ENCODE measurements at places on chromosomes 12 and 14. TPM values are rescaled to one million over a fixed set of nuclear protein-coding genes. Genes with fewer than 3 reads are reported as not detected.

DNA sequence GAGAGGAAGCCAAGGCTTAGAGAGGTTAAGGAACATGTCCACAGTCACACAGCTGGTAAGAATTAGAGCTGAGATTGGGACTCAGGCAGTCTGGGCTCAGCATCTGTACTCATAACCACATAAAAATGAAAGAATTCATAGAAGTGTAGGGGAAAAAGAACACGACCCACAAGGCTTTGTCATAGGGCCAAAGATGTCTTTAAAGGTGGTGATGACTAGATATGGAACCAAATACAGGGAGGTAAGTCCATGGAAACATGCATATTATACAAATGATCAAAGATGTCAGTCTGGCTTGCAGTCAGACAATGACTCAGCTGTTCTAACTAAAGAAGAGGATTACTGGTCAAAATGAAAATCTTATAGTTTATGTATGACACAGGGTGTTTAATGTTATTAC, 7.2 kb upstream of the SSPN start:
- no peaks in the 10 kb centered on the region for H3K4me1 ChIP-seq
- no peak overlapping the region for H3K27ac ChIP-seq
- no peak overlapping the region for H3K4me3 ChIP-seq

GRCh38 chr14:77249286-77249685, 21.7 kb downstream of the NGB start:
- H3K36me3 ChIP-seq = no peaks in the 10 kb centered on the region
- no peak overlapping the region for H3K27ac ChIP-seq
- no peaks in the 10 kb centered on the region for H3K27me3 ChIP-seq
- H3K4me1 ChIP-seq = no peaks in the 10 kb centered on the region

DNA sequence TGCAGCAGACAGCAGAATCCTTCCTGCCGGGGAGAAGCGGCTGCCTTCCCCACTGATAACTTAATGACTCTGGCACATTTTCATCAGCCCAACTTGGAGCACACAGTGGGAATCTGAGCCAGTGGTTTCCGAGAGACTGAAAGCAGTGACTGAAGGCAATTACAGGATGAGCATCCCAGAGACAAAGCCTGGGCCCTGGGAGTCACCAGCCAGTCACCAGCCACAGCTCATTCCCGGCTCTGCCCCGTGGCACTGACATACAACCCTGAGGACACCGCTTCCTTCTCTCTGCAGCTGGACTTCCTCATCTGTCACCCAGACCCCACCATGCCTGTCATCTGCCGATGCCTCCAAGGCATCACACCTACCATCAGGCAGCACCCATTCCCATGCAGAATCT, 192.3 kb downstream of the DPF3 start:
- H3K27ac ChIP-seq = no peak overlapping the region
- peaks cover 15% of the 10 kb centered on the region for H3K4me1 ChIP-seq
- no peak overlapping the region for H3K4me3 ChIP-seq
- H3K36me3 ChIP-seq = no peaks in the 10 kb centered on the region

- no peak overlapping the region for H3K4me3 ChIP-seq
- no peak overlapping the region for H3K27ac ChIP-seq
- peaks cover 6% of the 10 kb centered on the region for H3K4me1 ChIP-seq
- H3K36me3 ChIP-seq = no peaks in the 10 kb centered on the region
These were observed 119.1 kb downstream of the TTC7B start for GRCh38 chr14:90697132-90697531.

- H3K4me1 ChIP-seq = no peaks in the 10 kb centered on the region
- H3K36me3 ChIP-seq = no peaks in the 10 kb centered on the region
- no peak overlapping the region for H3K4me3 ChIP-seq
- no peaks in the 10 kb centered on the region for H3K27me3 ChIP-seq
These were observed 73.3 kb downstream of the B4GALNT3 start for GRCh38 chr12:532908-533565.

DNA sequence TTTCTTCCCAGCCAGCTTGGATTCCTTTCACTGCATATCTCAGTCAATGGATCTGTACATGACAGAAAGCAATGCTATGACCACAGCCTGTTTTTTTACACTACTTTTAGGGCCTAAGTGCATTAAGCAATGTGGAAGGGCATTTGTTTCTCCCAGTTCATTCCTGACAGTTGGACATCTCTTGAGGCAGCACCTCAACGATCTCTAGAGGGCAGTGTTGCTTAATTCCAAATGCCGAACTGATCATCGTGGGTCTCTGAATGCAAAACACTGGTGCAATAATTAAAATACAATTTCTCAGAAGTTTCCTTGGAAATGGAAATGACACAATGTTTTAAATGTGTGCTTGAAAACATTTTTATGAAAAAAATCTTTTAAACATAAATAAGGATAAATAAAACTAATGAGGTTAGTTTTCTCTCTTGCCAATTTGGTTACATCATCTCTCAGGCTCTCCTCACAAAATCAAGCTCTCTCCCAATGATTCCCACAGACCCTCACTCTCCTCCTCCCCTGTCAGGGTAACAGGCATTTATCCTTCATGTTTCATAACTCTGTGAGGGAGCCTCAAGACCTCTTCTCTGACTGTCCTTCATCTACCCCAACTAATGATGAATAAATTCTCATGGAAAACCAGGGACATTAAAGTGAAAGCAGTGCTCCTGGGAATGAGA, 192.4 kb upstream of the SLC16A7 start:
- H3K27ac ChIP-seq = no peak overlapping the region
- H3K36me3 ChIP-seq = no peaks in the 10 kb centered on the region
- peak; percentile 58 for DNase-seq
- peaks cover 3% of the 10 kb centered on the region for H3K27me3 ChIP-seq

- no peak for DNase-seq
- H3K36me3 ChIP-seq = peaks cover 22% of the 10 kb centered on the region
- peak overlapping the region; percentile 7 for H3K27ac ChIP-seq
- no peak overlapping the region for H3K4me3 ChIP-seq
- H3K4me1 ChIP-seq = peaks cover 16% of the 10 kb centered on the region
These were observed 13.8 kb upstream of the ZFP36L1 start for GRCh38 chr14:68806526-68807147.

DNA sequence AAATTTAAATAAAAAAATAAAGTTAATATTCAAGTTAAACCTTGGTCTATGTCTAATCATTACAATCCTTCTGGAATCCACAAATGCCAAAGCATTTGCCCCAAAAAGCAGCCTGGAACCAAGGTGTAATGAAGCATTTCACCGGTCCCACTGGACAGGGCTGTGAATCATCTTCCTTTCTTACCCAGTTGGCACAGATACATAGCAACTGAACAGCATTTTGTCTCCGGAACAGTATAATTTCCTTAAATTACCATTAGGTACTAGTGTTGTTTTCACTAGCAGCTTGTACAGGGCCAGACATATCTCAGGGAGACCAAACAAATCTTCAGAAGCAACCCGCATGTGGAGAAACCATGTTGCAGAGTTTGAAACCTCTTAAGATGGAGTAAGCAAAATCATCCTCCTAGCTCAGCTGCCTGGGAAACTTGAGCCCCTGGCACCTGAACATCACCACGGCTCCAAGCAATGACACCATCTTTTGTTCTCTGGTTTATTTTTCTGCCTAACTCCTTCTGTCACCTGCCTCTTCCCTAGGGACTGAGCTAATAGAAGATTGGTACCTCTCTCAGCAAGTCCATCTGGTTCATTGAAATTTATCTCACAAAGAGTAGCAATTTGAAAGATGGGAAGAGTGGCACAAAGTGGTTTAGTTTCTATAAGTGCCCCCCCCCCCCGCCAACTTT, 17.9 kb upstream of the MDM1 start:
- H3K4me3 ChIP-seq = no peak overlapping the region
- no peak for DNase-seq
- no peak overlapping the region for H3K27ac ChIP-seq
- H3K4me1 ChIP-seq = peaks cover 16% of the 10 kb centered on the region

GRCh38 chr12:121288986-121289385, 7.5 kb downstream of the CAMKK2 start:
- H3K4me3 ChIP-seq = no peak overlapping the region
- peaks cover 20% of the 10 kb centered on the region for H3K36me3 ChIP-seq
- H3K27me3 ChIP-seq = no peaks in the 10 kb centered on the region
- DNase-seq = no peak
- no peak overlapping the region for H3K27ac ChIP-seq

GRCh38 chr12:102766961-102767360, 150.1 kb downstream of the PAH start:
- DNase-seq = no peak
- peaks cover 3% of the 10 kb centered on the region for H3K27me3 ChIP-seq
- no peak overlapping the region for H3K4me3 ChIP-seq
- H3K36me3 ChIP-seq = no peaks in the 10 kb centered on the region

- no peaks in the 10 kb centered on the region for H3K4me1 ChIP-seq
- no peak for DNase-seq
- H3K4me3 ChIP-seq = no peak overlapping the region
- no peaks in the 10 kb centered on the region for H3K36me3 ChIP-seq
- H3K27me3 ChIP-seq = peaks cover 35% of the 10 kb centered on the region
- H3K27ac ChIP-seq = no peak overlapping the region
These were observed 84.3 kb downstream of the TMEM30B start for GRCh38 chr14:61196792-61197191.

- no peak overlapping the region for H3K27ac ChIP-seq
- peaks cover 52% of the 10 kb centered on the region for H3K36me3 ChIP-seq
- no peaks in the 10 kb centered on the region for H3K4me1 ChIP-seq
- DNase-seq = no peak
- H3K4me3 ChIP-seq = no peak overlapping the region
- H3K27me3 ChIP-seq = no peaks in the 10 kb centered on the region
These were observed 29.4 kb downstream of the ANAPC7 start for GRCh38 chr12:110373962-110374611.

DNA sequence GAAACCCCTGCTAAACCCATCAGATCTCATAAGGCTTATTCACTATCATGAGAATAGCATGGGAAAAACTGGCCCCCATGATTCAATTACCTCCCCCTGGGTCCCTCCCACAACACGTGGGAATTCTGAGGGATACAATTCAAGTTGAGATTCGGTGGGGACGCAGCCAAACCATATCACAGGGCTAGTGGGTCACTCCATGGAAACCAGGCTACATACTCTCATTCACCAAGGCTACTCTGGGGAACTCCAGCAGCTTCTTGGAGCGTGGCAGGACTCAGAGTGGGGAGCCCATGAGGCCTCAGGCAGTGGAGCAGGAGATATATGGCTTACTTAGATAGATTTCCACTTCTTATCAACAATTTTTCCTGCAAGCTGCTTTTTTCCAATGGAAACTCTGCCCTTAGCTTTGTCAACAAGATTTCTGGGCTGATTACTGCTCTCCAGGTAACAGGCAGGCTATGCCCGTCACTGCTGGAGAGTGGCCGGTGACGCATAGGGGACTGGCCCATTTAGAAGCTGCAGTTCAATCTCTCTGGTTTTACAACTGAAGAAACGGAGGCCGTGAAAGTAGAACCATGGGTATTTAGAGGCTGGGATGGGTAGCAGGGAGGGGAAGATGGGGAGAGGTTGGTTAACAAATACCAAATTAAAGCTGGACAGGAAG, 16.5 kb downstream of the VDR start:
- H3K4me1 ChIP-seq = peaks cover 92% of the 10 kb centered on the region
- no peak for DNase-seq
- no peak overlapping the region for H3K4me3 ChIP-seq
- peaks cover 35% of the 10 kb centered on the region for H3K36me3 ChIP-seq

DNA sequence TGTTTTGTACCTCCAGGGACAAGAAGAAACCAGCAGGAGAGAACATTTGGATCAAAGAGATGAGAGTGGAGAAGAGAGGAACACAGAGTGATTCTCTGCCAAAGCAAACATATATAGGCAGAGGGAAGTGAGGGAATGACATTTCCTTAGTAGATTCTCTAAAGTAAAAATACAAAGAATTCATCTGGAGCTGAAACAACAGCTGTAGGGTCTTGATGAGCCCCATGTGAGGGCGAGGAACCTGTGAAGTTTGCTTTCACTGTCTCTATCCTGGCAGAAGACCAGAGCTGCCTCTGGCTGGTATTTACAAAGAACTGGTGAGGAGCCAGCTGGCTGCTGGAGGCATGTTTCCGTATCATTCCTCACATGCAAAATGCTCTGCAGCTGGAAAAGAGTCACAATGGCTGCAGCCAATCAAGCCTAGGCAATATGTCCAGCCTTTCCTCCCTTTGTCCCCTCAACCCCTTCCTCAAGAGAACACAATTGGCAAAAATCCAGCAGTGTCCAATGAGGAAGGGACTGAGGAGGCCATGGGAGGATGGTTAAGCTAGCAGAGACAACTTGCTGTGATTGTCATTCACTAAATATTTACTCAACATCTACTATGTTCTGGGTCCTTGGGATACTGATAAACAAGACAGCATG, 122.5 kb downstream of the PHLDA1 start:
- H3K36me3 ChIP-seq = no peaks in the 10 kb centered on the region
- DNase-seq = no peak
- no peak overlapping the region for H3K27ac ChIP-seq

- peak overlapping the region; percentile 87 for H3K27ac ChIP-seq
- peak overlapping the region; percentile 92 for H3K4me3 ChIP-seq
- peaks cover 45% of the 10 kb centered on the region for H3K36me3 ChIP-seq
- no peaks in the 10 kb centered on the region for H3K27me3 ChIP-seq
These were observed 1.3 kb downstream of the CLSTN3 start for GRCh38 chr12:7131502-7131866.

DNA sequence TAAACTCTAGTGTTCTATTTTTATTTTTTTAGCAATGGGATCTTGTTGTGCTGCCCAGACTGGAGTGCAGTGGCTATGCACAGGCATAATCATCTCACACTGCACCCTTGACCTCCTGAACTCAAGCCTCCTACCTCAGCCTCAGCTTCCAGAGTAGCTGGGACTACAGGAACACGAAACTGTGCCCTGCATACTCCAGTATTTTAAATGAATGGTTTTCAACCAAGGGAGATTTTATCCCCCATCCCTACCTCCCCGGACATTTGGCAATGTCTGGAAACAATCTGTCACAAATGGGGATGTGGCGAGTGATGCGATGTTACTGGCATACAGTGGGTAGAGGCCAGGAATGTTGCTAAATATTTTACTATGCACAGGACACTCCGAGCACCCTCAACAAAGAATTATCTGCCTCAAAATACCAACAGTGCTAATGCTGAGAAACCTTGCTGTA, 2.1 kb downstream of the CBX5 start:
- H3K36me3 ChIP-seq = peaks cover 37% of the 10 kb centered on the region
- H3K4me3 ChIP-seq = no peak overlapping the region
- no peak for DNase-seq
- H3K27me3 ChIP-seq = no peaks in the 10 kb centered on the region

- H3K4me3 ChIP-seq = peak within 1 kb of the TSS; percentile 94
- H3K4me1 ChIP-seq = peaks cover 62% of the 10 kb centered on the region
- peak within 1 kb of the TSS; percentile 90 for H3K27ac ChIP-seq
- DNase-seq = peak; percentile 77
These were observed at the start of the genes AMIGO2 and PCED1B for GRCh38 chr12:47079468-47079980. AMIGO2 (minus strand) TSS chr12:47079959; CDS start chr12:47079002, 957 bp downstream. PCED1B (plus strand) TSS chr12:47079621; CDS start chr12:47235064, 155,443 bp downstream.

DNA sequence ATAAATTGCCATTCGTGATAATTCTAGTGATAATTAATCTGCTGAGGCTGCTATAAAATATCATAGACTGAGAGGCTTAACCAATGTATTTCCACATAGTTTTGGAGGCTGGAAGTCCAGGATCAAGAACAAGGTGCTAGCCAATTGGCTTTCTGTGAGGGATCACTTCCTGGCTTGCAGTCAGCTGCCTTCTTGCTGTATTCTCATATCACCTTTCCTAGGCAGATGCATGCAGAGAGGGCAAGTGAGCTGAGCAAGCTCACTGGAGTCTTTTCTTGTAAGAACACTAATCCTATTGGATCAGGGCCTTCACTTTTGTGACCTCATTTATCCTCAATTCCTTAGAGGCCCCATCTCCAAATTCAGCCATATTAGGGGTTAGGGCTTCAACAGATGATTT, 640.7 kb downstream of the DIO2 start:
- no peak overlapping the region for H3K27ac ChIP-seq
- no peaks in the 10 kb centered on the region for H3K36me3 ChIP-seq
- H3K4me3 ChIP-seq = no peak overlapping the region
- no peaks in the 10 kb centered on the region for H3K27me3 ChIP-seq
- no peaks in the 10 kb centered on the region for H3K4me1 ChIP-seq

Gene NAB2
- 13.7 TPM for total RNA-seq

Gene DEPDC4
- total RNA-seq = 2.8 TPM

Gene IFNG-AS1
- total RNA-seq = not detected

Gene LRCOL1
- not detected for total RNA-seq

Gene LRP1-AS
- not detected for total RNA-seq

Gene ANKRD33
- total RNA-seq = not detected

Gene SELPLG
- 144 TPM for total RNA-seq

Gene KCNA5
- not detected for total RNA-seq

Measured in activated CD8-positive, alpha-beta T cell treated with anti-CD3 and anti-CD28 coated beads, Interleukin-2, amount 10 ng/mL, durations not matched to agents 7 days and 5 days (primary cell).